Articular chondrocyte of knee joint (primary cell): ENCODE measurements at places on chromosomes 4 and X. TPM values are rescaled to one million over a fixed set of nuclear protein-coding genes. Genes with fewer than 3 reads are reported as not detected.

NPNT gene
- total RNA-seq = 0.11 TPM in 1 of 2 replicates, not detected in the other

SUPT20HL1 gene
- 0.13 and 0.22 TPM in 2 replicates for total RNA-seq

STK32B gene
- total RNA-seq = 10.8 and 13.1 TPM in 2 replicates

DOK7 gene
- 0.13 and 0.22 TPM in 2 replicates for total RNA-seq

CTAG2 gene
- not detected in 2 replicates for total RNA-seq

UGT2B10 gene
- total RNA-seq = not detected in 2 replicates
